ENCODE measurements at places on chromosomes 1 and 21.
A peak's percentile ranks its signal among the peaks of the same experiment; 100 is the strongest.

GRCh38 chr1:52679048-52679447 lies 19.1 kb downstream of the COA7 start:
- no peaks in the 10 kb centered on the region for H3K36me3 ChIP-seq
- no peak overlapping the region for H3K4me3 ChIP-seq
- no peak overlapping the region for H3K27ac ChIP-seq
- peaks cover 9% of the 10 kb centered on the region for H3K4me1 ChIP-seq
- no peaks in the 10 kb centered on the region for H3K27me3 ChIP-seq

GRCh38 chr1:243287652-243288051 lies 31.8 kb downstream of the SDCCAG8 start:
- DNase-seq, result no peak
- H3K36me3 ChIP-seq, result peaks cover 30% of the 10 kb centered on the region
- peaks cover 22% of the 10 kb centered on the region for H3K4me1 ChIP-seq
- no peaks in the 10 kb centered on the region for H3K27me3 ChIP-seq

DNA sequence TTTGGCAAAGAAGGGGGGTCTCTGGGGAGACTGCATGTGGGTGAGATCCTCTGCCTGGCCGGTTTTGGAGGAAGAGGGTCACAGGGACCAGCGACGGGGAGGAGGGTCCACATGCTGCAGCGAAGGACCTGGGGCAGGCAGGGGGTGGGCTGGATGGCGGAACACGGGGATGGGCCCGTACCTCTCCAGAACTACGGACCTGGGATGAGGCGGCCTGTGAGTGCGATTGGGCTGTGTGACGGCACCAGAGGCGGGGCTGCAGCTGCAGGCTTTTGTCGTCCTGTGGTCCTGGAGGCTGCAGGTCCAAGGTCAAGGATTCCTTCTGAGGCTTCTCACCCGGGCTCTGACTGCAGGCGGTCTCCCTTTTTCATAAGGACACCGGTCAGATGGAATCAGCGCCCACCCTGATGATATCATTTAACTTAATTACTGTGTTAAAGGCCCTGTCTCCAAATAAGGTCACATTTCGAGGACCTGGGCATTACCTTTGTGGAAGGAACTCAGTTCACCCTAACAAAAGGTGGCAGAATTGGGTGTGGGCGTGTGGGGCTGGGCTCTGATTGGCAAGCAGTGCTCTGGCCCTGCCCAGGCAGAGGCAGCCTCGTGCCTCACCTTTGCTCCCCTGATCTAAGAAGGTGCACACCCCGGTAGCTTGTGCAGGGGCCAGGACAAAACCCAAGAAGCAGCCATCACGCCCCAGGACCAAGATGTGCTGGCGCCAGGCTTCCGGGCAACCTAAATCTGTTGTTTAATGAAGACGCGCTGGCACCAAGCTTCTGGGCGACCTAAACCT lies 60.0 kb upstream of the TRAPPC10 start:
- H3K36me3 ChIP-seq, result no peaks in the 10 kb centered on the region
- no peaks in the 10 kb centered on the region for H3K4me1 ChIP-seq

DNA sequence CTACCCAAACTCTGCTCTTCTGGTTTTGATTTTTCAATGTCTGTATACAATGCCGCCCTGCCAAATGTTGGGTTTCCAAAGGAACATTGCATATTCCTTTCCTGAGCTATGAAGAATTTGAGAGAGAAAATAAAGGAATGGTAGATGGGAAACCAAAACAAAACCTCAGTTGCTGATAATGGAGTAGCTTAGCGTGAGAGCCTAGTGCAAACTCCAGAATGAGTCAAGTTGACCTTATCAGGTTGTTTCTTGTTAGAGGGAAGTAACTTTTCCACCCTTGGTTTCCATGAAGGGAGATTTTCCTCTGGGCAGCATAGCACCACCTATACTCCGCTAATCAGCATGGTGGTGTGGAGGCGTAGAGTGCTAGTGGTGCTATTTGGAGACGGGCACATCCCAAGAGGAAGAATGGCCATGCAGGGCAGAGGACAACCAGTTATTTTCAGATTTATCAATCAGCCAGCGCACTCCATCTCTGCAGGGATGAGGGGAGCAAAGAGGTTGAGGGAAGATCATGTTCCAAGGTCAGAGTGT lies 51.6 kb downstream of the BACH1 start:
- no peak overlapping the region for H3K27ac ChIP-seq
- peaks cover 15% of the 10 kb centered on the region for H3K4me1 ChIP-seq
- no peaks in the 10 kb centered on the region for H3K27me3 ChIP-seq
- H3K4me3 ChIP-seq, result no peak overlapping the region

- peak overlapping the region; percentile 92 for H3K27ac ChIP-seq
- DNase-seq, result no peak
- peaks cover 33% of the 10 kb centered on the region for H3K4me1 ChIP-seq
- H3K27me3 ChIP-seq, result no peaks in the 10 kb centered on the region
- peaks cover 40% of the 10 kb centered on the region for H3K36me3 ChIP-seq
Observed at GRCh38 chr1:155012776-155013602, 10.4 kb downstream of the ZBTB7B start.

- H3K27ac ChIP-seq, result no peak overlapping the region
- no peak for DNase-seq
- no peaks in the 10 kb centered on the region for H3K4me1 ChIP-seq
- H3K27me3 ChIP-seq, result no peaks in the 10 kb centered on the region
- no peaks in the 10 kb centered on the region for H3K36me3 ChIP-seq
Observed at GRCh38 chr1:230709619-230710542, 4.0 kb downstream of the AGT start.

GRCh38 chr21:25573409-25574206 lies 33.7 kb downstream of the MRPL39 start:
- H3K36me3 ChIP-seq, result peaks cover 8% of the 10 kb centered on the region
- H3K27me3 ChIP-seq, result no peaks in the 10 kb centered on the region
- no peak overlapping the region for H3K4me3 ChIP-seq
- peak overlapping the region; percentile 11 for H3K27ac ChIP-seq
- DNase-seq, result no peak
- H3K4me1 ChIP-seq, result peaks cover 9% of the 10 kb centered on the region

- DNase-seq, result no peak
- H3K27me3 ChIP-seq, result no peaks in the 10 kb centered on the region
- peaks cover 13% of the 10 kb centered on the region for H3K4me1 ChIP-seq
- no peaks in the 10 kb centered on the region for H3K36me3 ChIP-seq
- H3K4me3 ChIP-seq, result no peak overlapping the region
Observed at GRCh38 chr1:32977546-32978087, 13.0 kb upstream of the RNF19B start.

- no peak overlapping the region for H3K27ac ChIP-seq
- peaks cover 3% of the 10 kb centered on the region for H3K27me3 ChIP-seq
- no peak overlapping the region for H3K4me3 ChIP-seq
- no peaks in the 10 kb centered on the region for H3K4me1 ChIP-seq
- DNase-seq, result no peak
Observed at GRCh38 chr1:12678820-12679219, 34.9 kb downstream of the AADACL4 start.

DNA sequence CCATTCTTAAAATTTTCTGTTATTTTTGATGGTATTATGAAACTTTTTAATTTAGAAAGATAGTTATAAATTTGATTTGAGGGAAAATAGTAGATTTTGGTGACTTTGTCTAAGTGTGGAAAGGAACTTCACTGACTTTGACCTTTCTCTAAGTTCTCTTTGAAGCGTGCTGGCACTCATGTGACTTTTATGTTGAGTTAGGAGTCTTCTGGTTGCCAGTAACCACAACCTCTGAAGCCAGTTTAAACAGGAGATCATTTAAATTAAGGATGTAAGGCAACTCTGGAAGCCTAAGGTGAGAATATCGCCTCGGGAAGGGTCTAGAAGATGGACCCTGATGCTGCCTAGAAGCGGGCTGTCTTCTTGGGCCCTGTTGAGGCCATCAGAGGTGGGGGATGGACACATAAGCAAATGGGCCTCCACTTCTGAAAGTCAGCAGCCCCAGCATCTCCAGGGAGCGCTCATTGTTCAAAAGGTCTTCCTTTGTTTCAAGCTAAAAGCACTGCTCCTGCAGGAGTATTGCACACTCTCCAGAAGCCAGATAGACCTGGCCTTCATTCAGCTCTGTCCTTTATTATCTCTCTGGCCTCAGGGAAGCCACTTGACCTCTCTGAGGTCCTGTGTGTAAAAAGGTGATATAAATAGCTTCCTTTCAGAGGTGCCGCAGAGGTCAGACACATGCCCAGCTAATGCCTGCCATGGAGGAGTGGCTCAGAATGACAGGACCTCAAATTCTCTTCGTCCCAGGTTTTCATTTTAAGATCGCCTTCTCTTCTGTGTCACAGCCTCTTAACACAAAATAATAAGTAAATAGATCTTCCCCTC lies 5.1 kb upstream of the RCAN1 start:
- H3K27me3 ChIP-seq, result no peaks in the 10 kb centered on the region
- no peak overlapping the region for H3K4me3 ChIP-seq
- DNase-seq, result no peak
- H3K27ac ChIP-seq, result no peak overlapping the region

- no peaks in the 10 kb centered on the region for H3K36me3 ChIP-seq
- peaks cover 9% of the 10 kb centered on the region for H3K4me1 ChIP-seq
- DNase-seq, result no peak
- peak overlapping the region; percentile 24 for H3K27ac ChIP-seq
Observed at GRCh38 chr1:208603721-208604120, 359.5 kb upstream of the PLXNA2 start.

DNA sequence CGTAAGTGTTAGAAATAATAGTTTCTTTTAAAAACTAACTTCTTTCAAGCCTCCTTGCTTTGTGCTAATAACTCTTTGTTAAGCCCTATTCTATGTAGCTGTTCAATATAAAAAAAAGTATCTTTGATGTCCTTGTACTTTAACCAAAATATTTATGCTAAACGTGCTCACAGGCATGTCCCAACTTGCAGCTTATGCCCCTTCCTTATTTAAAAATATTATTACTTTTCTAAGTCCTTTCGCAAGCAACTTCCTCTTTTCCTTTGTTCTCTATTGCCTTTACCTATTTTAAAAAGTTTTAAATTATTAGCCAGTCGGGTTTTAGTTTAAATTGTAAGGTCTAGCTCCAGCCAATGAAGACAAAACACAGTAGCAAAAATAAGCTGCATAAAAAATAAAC lies 43.4 kb upstream of the NBPF3 start:
- H3K4me1 ChIP-seq, result peaks cover 9% of the 10 kb centered on the region
- H3K36me3 ChIP-seq, result no peaks in the 10 kb centered on the region
- no peak overlapping the region for H3K4me3 ChIP-seq
- H3K27ac ChIP-seq, result no peak overlapping the region

DNA sequence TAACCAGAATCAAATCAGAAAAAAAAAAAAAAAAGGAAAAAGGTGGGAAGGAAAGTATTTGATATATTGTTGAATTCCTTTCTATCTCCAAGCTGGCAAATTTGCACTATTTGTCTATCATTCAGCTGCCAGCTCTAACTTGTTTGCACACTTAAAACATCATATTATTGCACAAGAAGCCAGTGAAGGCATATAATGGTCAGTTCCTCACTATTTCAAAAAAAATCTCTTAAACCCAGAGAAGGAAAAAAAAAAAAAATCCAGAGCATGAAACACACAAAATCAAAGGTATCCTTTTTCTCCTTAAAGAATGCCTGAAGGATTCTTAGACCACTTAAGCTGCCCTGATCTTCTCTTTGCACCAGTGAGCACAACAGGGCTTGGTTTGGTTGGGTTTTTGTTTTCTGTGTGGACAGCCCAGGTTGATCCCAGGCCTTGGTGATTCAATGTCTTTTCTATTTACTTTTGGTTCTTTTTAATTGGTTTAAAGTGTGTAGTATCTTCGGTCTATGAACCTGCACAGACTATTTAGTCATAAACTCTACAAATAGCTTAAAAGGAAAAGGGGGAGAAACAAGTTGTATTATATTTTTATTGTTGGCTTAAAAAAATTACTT lies 40.2 kb downstream of the DUSP10 start:
- H3K36me3 ChIP-seq, result peaks cover 4% of the 10 kb centered on the region
- H3K4me1 ChIP-seq, result no peaks in the 10 kb centered on the region
- no peak for DNase-seq
- H3K27ac ChIP-seq, result no peak overlapping the region

- no peaks in the 10 kb centered on the region for H3K36me3 ChIP-seq
- no peaks in the 10 kb centered on the region for H3K27me3 ChIP-seq
- DNase-seq, result peak; percentile 9
- no peaks in the 10 kb centered on the region for H3K4me1 ChIP-seq
- no peak overlapping the region for H3K27ac ChIP-seq
Observed at GRCh38 chr1:202319381-202320080, 22.2 kb downstream of the UBE2T start.

GRCh38 chr1:107900090-107900945 lies 64.7 kb downstream of the VAV3 start:
- no peaks in the 10 kb centered on the region for H3K27me3 ChIP-seq
- no peaks in the 10 kb centered on the region for H3K36me3 ChIP-seq
- DNase-seq, result no peak

- no peak overlapping the region for H3K4me3 ChIP-seq
- no peaks in the 10 kb centered on the region for H3K36me3 ChIP-seq
- H3K4me1 ChIP-seq, result no peaks in the 10 kb centered on the region
Observed at GRCh38 chr1:94335950-94336349, 82.2 kb upstream of the ABCD3 start.

DNA sequence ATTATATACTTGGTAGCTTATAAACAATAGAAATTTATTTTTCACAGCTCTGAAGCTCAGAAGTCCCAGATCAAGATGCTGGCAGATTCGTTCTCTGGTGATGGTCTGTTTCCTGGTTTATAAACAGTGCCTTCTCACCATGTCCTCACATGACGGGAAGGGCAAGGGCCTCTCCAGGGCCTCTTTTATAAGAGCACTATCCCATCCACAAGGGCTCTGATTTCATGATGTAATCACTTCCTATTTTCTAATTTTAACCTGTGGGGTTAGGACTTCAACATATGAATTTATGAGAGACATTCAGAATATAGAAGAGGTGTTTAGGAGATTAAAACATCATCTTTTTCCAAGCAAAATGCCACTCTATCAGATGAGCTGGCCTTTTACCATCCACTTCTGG lies 32.1 kb upstream of the PLPPR4 start:
- DNase-seq, result no peak
- no peaks in the 10 kb centered on the region for H3K36me3 ChIP-seq
- no peak overlapping the region for H3K4me3 ChIP-seq
- H3K4me1 ChIP-seq, result no peaks in the 10 kb centered on the region

- H3K4me3 ChIP-seq, result no peak overlapping the region
- no peaks in the 10 kb centered on the region for H3K27me3 ChIP-seq
- no peak overlapping the region for H3K27ac ChIP-seq
- H3K36me3 ChIP-seq, result no peaks in the 10 kb centered on the region
- DNase-seq, result no peak
Observed at GRCh38 chr1:184427722-184428121, 40.9 kb downstream of the C1orf21 start.

GRCh38 chr1:20717452-20718342 lies at the start of gene KIF17:
Gene KIF17 (minus strand): TSS chr1:20718007. CDS start chr1:20717706, 301 bp downstream.
- no peaks in the 10 kb centered on the region for H3K36me3 ChIP-seq
- H3K27me3 ChIP-seq, result no peaks in the 10 kb centered on the region
- H3K4me3 ChIP-seq, result peak within 1 kb of the TSS; percentile 33
- peak; percentile 65 for DNase-seq
- no peak within 1 kb of the TSS for H3K27ac ChIP-seq

DNA sequence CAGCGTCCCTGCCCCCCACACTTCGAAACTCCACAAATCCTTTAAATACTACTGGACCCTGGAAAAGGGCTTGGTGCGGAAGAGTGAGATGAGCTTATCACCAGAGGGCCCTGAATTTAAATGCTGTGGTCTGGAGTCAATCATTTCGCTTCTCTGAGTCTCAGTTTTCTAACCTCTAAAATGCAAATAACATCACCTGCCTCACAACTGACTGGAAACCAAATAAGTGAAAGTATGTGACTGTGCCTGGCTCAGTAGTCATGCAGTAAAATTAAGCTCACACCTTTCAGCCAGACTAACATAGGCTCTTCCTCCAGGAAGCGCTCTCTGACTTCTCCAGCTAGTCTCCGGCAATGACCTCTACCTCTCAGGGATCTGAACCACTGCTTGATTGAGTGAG lies 4.2 kb downstream of the GJA4 start:
- no peak overlapping the region for H3K4me3 ChIP-seq
- H3K36me3 ChIP-seq, result no peaks in the 10 kb centered on the region
- no peak overlapping the region for H3K27ac ChIP-seq

GRCh38 chr1:4395676-4396075 lies 258.7 kb upstream of the AJAP1 start:
- H3K4me1 ChIP-seq, result no peaks in the 10 kb centered on the region
- no peak overlapping the region for H3K27ac ChIP-seq
- no peaks in the 10 kb centered on the region for H3K36me3 ChIP-seq
- H3K4me3 ChIP-seq, result no peak overlapping the region

Data from RWPE2 (cell line).